Natural killer cell (primary cell): ENCODE measurements at places on chromosomes 12 and 14. TPM values are rescaled to one million over a fixed set of nuclear protein-coding genes. Genes with fewer than 3 reads are reported as not detected.
A peak's percentile ranks its signal among the peaks of the same experiment; 100 is the strongest.

- H3K4me3 ChIP-seq = no peak overlapping the region
- H3K4me1 ChIP-seq = peaks cover 14% of the 10 kb centered on the region
- H3K36me3 ChIP-seq = no peaks in the 10 kb centered on the region
- DNase-seq = no peak
- no peak overlapping the region for H3K27ac ChIP-seq
Measured at GRCh38 chr12:94157181-94157580, 8.8 kb downstream of the PLXNC1 start.

PDZRN4 gene
- total RNA-seq = not detected

CCDC60 gene
- not detected for total RNA-seq

GRCh38 chr14:56514663-56515371 lies 64.8 kb upstream of the TMEM260 start:
- DNase-seq = no peak
- no peak overlapping the region for H3K4me3 ChIP-seq
- H3K36me3 ChIP-seq = no peaks in the 10 kb centered on the region
- peaks cover 3% of the 10 kb centered on the region for H3K27me3 ChIP-seq
- no peaks in the 10 kb centered on the region for H3K4me1 ChIP-seq
- H3K27ac ChIP-seq = no peak overlapping the region

- no peak for DNase-seq
- no peaks in the 10 kb centered on the region for H3K4me1 ChIP-seq
- no peak overlapping the region for H3K4me3 ChIP-seq
Measured at GRCh38 chr12:115438314-115438713, 754.3 kb upstream of the TBX3 start.

DNA sequence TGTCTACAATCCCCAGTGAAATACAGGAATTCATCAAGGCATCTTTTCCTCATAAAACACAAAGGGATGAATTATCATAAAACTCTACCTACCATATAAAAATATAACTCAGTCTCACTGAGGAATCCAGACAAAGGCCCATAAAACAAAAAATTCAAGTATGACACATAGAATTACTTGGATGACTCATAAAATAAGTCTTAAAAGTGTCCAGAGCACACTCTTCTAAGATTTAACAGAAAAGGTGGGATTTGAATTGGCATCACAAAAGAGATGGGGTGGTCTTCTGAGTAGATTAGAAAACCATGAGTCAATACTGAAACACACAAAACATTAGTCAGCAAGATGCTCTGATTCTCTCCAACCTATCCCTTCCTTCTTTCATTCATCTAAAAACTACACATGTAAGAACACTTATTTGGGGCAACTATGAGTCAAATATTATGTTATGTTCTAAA lies 202.7 kb upstream of the GARIN6 start:
- H3K27ac ChIP-seq = no peak overlapping the region
- H3K36me3 ChIP-seq = no peaks in the 10 kb centered on the region
- H3K27me3 ChIP-seq = no peaks in the 10 kb centered on the region
- no peak for DNase-seq

DNA sequence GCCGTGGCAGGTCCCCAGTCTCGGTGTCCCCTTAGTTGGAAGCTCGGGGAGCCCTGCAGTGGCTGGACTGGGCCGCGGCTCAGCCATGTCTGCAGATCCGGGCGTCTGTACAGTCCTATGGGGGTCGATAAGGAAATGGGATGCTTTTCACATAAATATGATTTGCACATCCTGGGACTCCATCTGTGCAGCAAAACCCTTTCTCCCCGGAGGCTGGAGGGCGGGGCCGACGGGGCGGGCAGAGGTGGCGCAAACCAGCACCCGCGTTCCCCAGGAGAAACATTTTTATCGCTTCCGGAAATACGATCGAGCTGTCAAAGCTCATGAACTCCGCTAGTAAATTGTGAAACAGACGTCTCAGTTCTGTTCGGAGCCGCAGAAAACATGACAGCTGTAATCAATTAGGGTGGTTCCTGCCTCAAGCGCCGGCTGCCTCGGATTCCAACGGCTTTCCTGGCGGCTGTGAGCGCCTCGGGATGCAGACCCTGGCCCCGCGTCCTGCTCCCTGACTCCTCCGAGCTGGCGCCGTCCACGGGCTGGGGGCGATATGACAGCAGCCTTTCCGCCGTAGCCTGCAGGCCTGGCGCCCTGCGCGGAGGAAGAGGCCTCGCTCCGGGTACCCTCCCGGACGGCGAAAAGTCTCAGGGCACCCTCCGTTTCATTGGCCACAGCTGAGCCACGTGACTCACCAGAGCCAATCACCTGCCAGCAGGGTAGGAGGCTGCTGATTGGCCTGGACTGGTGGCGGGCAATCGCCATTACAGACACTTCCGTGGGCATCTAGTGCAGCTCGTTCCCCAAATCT lies 23.0 kb downstream of the DIO3 start:
- DNase-seq = no peak
- no peak overlapping the region for H3K27ac ChIP-seq
- no peaks in the 10 kb centered on the region for H3K27me3 ChIP-seq
- no peak overlapping the region for H3K4me3 ChIP-seq
- H3K36me3 ChIP-seq = no peaks in the 10 kb centered on the region

DNA sequence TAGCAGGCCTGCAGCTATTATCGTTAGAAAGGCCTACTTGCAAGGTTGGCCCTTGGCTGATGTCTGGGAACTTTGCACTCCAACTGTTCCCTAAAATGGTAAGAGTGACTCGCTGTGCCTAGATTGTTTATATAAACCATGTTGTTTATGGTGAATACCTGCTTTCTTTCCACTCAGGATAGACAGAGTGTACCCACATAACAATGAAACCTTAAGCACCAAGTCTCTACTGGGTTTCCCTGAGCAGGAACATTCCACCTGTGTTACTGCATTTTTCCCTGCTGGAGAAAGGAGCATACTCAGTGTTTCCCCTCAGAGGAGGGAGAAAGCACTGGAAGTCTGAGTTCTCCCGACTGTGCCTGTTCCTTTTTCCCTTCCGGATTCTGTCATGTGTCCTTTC lies 32.8 kb downstream of the ERP29 start:
- H3K36me3 ChIP-seq = peaks cover 69% of the 10 kb centered on the region
- no peak overlapping the region for H3K4me3 ChIP-seq
- no peak overlapping the region for H3K27ac ChIP-seq
- no peak for DNase-seq

HNF1A gene
- total RNA-seq = not detected

LRP1-AS gene
- not detected for total RNA-seq

TMEM119 gene
- 3.4 TPM for total RNA-seq

- no peak overlapping the region for H3K4me3 ChIP-seq
- no peaks in the 10 kb centered on the region for H3K36me3 ChIP-seq
- DNase-seq = no peak
- H3K27me3 ChIP-seq = no peaks in the 10 kb centered on the region
- H3K4me1 ChIP-seq = no peaks in the 10 kb centered on the region
Measured at GRCh38 chr12:127172861-127173260, 1094.1 kb upstream of the TMEM132C start.

- no peaks in the 10 kb centered on the region for H3K4me1 ChIP-seq
- H3K36me3 ChIP-seq = no peaks in the 10 kb centered on the region
- DNase-seq = no peak
- H3K27me3 ChIP-seq = no peaks in the 10 kb centered on the region
Measured at GRCh38 chr12:26360062-26360461, 164.7 kb downstream of the SSPN start.

DNA sequence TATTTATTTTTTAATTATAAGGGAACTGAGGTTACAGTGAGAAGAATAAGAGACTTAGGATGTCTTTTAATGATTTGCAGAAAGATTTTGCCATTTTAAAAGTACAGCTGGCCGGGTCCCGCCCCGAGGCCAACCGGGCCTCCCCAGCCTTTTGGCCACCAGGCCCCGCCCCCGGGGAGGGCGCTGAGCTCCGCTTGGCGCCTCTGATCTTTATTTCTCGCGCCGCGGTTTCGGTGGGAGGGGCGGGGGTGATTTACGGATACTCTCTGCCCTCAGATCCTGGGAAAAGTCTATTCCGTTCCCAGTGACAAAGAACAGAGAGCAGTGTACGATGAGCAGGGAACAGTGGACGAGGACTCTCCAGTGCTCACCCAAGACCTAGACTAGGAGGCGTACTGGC lies 17.7 kb downstream of the ZFYVE26 start:
- no peak overlapping the region for H3K4me3 ChIP-seq
- no peak for DNase-seq
- H3K27ac ChIP-seq = no peak overlapping the region
- no peaks in the 10 kb centered on the region for H3K4me1 ChIP-seq

GRCh38 chr12:92764831-92765230 lies 62.0 kb downstream of the PLEKHG7 start:
- H3K36me3 ChIP-seq = no peaks in the 10 kb centered on the region
- no peak for DNase-seq
- peaks cover 5% of the 10 kb centered on the region for H3K4me1 ChIP-seq
- H3K4me3 ChIP-seq = no peak overlapping the region

GRCh38 chr12:110688446-110689280 lies at the start of gene HVCN1:
HVCN1 (minus strand) TSS chr12:110689115; CDS start chr12:110683245, 5,870 bp downstream.
- H3K36me3 ChIP-seq = no peaks in the 10 kb centered on the region
- H3K4me1 ChIP-seq = peaks cover 59% of the 10 kb centered on the region
- H3K27me3 ChIP-seq = no peaks in the 10 kb centered on the region
- peak within 1 kb of the TSS; percentile 75 for H3K27ac ChIP-seq

RNASE2 gene
- not detected for total RNA-seq

MGP gene
- total RNA-seq = 0.89 TPM

- DNase-seq = no peak
- H3K4me1 ChIP-seq = no peaks in the 10 kb centered on the region
- no peak overlapping the region for H3K27ac ChIP-seq
- H3K4me3 ChIP-seq = no peak overlapping the region
- no peaks in the 10 kb centered on the region for H3K36me3 ChIP-seq
Measured at GRCh38 chr14:85421186-85421877, 108.6 kb upstream of the FLRT2 start.

RESF1 gene
- total RNA-seq = 209 TPM

GPR137C gene
- 0.42 TPM for total RNA-seq
